ENCODE measurements at places on chromosomes 5 and 9.

- DNase-seq: no peak
These were observed 7.8 kb upstream of the NDUFB6 start for GRCh38 chr9:32580631-32581300.

DNA sequence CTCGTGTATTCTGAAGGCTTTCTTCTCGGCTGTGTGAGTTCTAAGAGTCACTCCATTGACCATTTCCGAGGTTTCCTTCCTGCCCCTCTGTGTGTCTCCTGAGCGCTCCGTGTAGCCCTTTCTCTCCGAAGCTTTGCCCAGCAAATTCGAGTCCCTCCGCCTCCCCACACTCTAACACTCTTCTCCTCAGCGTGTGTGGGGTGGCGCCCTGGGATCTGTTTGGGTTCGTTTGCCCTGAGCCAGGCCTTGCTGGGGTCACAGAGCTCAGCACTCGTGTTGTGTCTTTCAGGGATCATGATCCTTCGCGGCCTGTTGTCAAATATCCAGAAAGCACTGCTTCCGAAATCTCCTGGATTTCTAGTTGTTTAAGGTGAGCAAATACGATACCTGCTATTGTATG is 5.6 kb upstream of the PAEP start:
- DNase-seq: no peak

- DNase-seq: no peak
These were observed 39.0 kb upstream of the TMEM250 start for GRCh38 chr9:136157477-136158265.

DNA sequence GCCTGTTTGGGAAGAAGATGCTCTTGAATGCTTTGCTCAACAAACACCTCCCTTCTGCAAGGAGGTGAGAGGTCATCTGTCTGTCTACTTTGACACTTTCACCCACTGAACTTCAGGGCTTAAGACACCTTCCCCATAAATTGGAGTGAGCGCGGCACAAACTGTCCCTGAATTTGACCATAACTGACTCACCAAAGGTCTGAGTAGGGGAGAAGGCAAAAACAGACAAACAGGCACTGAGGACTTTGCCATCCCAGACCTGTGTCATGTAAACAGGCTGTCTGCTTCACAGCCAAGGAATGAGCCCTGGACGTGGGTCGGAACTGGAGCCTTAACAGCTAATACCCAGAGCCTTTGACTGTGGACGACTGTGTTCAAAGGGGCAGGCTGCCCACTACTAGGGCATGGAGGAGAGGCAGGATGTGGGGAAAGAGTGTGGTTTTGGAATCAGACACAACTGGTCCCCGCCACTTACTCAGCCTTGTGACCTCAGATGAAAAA is 320.9 kb upstream of the KLF4 start:
- no peak for DNase-seq

GRCh38 chr9:134405527-134405926 is 79.3 kb downstream of the RXRA start:
- no peak for DNase-seq

- no peak for DNase-seq
These were observed 86.8 kb downstream of the PTPRD start for GRCh38 chr9:10525972-10526371.

DNA sequence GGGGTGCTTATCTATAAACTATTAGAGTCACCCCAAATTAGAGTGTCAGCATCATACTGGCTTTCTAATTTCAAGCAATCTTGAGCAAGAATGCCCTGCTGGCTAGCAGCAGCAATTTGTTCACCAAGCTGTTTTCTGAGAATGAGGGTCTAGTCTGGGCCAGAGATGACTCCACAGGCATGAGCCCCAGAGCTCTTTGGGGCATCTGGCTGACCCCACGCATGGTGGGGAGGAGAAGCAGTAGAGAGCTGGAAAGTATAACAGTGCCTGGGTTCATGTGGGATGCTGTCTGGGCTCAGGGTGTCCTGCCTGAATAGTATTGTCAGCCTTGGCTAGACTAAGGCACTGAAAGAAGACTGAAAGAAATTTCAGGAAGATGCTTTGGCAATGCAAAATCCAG is 64.9 kb downstream of the C6 start:
- no peak for DNase-seq

DNA sequence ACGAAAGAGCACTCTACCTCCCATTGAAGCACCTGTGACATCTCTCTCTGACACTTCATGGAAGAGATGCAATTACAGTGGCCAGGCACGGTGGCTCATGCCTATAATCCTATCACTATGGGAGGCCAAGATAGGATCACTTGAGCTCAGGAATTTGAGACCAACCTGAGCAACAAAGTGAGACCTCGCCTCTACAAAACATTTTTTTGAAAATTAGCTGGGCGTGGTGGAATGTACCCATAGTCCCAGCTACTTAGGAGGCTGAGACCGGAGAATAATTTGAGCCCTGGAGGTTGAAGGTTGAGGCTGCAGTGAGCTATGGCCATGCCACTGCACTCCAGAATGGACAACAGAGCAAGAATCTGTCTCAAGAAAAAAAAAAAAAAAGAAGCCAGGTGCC is 45.5 kb downstream of the GLDC start:
- DNase-seq: no peak

- no peak for DNase-seq
These were observed 268.6 kb downstream of the TRPM3 start for GRCh38 chr9:70852711-70853240.

DNA sequence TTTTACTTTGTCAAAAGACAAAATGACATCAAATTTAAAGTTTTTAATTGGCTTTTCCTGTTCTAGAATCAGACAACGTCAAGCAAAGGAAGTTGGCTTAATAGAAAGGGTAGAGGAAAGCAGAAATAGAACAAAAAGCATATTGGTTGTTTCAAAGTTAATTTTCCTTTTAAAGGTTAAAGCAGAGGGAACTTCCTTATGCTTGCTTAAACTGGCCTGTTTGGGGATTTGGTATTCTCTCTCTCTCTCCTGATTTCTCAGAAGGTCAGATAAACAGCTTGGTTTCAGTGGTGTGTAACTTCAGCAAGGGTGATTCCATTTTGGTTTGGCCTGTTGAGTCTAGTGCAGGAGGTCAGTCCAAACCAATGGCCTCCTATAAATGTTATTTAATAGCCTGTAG is 127.1 kb downstream of the SMARCA2 start:
- no peak for DNase-seq

- no peak for DNase-seq
These were observed 509.6 kb upstream of the TNC start for GRCh38 chr9:115627511-115627910.

DNA sequence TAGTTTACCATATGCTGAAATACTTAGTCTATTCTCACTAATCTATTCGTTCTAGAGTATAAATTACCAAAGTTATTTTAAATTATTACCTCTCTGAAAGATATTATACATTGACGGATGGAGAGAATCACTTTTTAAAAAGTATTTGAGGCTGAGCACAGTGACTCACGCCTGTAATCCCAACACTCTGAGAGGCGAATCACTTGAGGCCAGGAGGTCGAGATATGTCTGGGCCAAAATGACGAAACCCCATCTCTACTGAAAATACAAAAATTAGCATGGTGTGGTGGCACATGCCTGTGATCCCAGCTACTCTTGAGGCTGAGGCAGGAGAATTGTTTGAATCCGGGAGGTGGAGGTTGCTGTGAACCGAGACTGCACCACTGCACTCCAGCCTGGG is 64.0 kb upstream of the SPATA31C2 start:
- no peak for DNase-seq

DNA sequence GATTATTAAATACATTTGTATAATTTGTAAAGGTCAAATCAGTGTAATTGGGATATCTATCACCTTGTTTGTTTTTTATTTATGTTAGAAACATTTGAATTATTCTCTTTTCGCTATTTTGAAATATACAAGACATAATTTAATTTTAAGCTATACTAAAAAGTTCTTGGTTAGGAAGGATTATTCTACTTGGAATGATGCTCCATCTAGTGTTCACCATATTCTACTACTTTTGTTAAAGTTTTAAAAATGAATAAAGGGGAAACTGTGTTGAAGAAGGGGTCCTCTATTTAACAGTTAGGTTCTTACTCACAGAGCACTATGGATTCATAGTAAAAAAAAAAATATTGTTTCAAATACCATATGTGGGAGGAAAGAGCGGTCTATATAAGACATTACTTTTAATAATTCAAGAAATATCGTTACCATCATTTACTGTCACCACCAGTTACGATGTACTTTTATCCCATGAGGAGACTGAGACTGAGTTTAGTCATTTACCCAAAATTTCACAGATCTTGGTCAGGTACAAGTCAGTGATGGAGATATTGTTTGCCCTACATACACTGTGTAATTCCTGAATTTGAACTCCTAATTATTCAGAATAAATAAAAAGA is 6.3 kb upstream of the STOM start:
- DNase-seq: no peak

DNA sequence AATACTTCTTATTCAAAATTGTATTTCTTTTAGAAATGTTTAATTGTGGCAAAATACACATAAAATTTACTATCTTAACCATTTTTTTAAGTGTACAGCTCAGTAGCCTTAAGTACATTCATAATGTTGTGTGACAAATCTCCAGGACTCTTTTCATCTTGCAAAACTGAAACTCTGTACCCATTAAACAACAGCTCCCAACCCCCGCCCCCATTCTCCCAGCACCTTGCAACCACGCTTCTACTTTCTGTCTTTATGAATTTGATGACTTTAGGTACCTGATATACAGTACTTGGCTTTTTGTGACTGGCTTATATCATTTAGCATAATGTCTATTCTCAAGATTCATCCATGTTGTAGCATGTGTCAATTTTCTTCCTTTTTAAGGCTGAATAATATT is 2.8 kb upstream of the IL5 start:
- no peak for DNase-seq

DNA sequence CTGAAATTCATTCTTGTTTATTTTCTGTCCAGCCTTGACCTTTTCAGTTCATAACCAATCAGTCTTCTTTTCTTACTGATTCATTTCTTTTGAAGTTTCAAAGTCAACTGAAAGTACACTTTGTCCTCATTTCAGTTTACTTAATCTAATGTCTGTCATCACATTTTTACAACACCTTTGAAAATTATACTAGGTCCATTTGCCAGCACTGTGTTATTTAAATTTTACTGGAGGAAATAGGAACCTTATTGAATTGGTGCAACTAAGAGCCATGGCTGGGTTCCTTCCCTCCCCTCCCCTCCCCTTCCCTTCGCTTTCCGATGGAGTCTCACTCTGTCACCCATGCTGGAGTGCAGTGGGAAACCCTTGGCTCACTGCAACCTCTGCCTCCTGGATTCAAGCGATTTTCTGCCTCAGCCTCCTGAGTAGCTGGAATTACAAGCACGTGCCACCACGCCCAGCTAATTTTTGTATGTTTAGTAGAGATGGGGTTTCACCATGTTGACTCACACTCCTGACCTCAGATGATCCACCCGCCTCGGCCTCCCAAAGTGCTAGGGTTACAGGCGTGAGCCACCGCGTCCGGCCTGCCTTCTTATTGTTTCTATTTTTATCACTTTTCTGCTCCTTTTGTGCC is 6.3 kb downstream of the RMI1 start:
- DNase-seq: no peak

DNA sequence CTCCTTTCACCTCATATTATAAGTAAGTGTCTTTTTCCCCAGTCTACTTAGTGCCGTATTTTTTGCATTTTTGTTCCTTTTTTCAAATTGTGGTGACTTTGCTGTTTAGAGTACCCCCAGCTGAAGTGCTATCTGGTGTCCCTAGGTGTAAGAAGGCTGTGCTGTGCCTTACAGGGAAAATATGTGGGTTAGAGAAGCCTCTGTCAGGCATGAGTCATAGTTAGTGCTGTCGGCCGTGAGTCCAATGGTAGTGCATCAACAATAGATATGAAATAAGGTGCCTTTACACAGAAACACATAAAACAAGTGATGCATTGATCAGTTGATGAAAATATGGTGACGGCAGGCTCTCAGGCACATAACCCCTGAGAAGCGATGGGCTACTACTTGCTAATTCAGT is 20.1 kb downstream of the SYK start:
- no peak for DNase-seq

DNA sequence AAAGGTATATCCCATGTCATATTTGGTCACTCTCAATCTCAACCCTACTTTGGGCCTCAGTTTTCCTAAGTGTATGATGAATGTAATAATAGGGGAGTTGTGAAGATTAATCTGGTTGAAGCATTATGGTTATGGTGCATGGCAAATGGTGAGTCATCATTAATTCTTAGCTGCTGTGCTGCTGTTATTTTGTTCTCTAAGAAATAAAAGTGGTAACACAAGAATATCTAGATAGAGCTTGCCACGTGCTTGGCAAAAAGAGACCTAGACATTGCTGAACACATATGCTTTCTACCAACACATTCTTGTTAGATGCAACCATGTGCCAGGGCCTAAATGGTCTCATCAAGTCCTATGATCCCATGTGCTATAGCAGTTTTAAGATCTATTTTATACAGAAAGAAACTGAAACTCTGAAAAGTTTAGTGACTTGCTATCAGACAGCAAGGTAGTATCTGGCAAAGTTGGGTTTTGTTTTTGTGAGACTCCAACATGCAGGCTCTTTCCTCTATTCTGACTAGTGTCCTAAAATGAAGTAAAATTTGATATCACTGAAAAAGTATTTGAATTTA is 699.9 kb upstream of the MEF2C start:
- DNase-seq: no peak

DNA sequence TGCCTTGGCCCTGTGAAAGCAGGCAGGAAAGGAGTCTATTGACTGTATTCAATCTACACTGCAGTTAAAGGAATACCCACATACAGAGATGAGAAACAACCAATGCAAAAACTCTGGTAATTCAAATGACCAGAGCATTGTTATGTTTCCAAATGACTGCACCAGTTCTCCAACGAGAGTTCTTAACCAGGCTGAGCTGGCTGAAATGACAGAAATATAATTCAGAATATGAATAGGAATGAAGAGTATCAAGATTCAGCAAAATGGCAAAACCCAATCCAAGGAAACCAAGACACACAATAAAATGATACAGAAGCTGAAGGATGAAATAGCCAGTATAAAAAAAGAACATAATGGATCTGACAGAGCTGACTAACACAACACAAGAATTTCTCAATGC is 119.1 kb downstream of the HTR4 start:
- DNase-seq: no peak

DNA sequence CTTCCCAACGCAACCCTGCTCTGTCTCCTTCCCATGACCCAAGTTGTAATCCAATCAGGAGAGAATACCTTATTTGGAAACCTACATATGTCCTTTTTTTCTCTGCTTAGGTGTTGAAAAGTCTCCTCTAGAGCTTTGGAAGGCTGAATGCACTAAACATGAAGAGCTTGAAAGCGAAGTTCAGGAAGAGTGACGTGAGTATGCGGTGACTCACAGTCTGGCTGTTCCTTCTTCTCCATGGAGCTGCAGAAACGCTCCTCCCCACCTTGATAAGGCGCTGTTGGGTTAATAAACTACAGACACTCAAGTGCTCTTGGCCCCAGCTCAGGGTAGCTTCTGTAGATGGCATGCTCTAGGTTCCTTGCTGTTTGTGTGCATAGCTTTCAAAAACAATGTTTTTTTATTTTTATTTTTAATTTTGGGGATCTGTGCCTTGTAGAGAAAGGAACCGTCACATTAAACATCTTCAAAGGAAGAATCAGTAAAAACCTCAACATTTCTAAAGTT is 30.7 kb downstream of the RAI14 start:
- peak; percentile 83 for DNase-seq

- DNase-seq: no peak
These were observed 17.9 kb downstream of the ITGA1 start for GRCh38 chr5:52805615-52806014.

GRCh38 chr9:124465736-124466135 is 15.5 kb downstream of the ADGRD2 start:
- DNase-seq: no peak

GRCh38 chr5:77449981-77450380 is 42.1 kb downstream of the WDR41 start:
- no peak for DNase-seq
